Adrenal gland (tissue), 19 donors: ENCODE measurements at places on chromosomes 6 and 20.

GRCh38 chr6:2782356-2782708 is 17.1 kb downstream of the WRNIP1 start:
- H3K36me3 ChIP-seq = no peaks in the 10 kb centered on the region
- H3K4me3 ChIP-seq = no peak overlapping the region
- H3K27ac ChIP-seq = no peak overlapping the region
- H3K4me1 ChIP-seq = no peaks in the 10 kb centered on the region

DNA sequence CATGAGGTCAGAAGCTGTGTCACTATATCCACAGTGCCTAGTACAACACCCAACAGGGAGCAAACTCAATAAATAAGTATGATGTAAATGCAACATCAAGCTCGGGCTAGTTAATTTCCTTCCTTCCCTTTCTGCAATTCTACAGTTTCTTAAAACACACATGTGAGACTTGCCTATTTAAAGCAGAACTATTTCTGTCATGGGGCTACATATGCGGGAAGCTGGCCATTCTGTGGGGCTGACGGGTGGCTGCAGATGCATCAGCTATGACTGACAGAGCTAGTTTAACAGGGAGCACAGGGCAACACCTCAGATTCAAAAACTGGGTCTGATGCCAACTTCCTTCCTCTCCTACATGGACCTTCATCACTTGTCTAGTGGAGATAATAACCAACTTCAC is 118.1 kb upstream of the ENPP5 start:
- H3K36me3 ChIP-seq = no peaks in the 10 kb centered on the region
- no peak overlapping the region for H3K4me3 ChIP-seq
- H3K27ac ChIP-seq = no peak overlapping the region
- H3K4me1 ChIP-seq = peaks cover 17% of the 10 kb centered on the region
- DNase-seq = no peak
- H3K27me3 ChIP-seq = no peaks in the 10 kb centered on the region

DNA sequence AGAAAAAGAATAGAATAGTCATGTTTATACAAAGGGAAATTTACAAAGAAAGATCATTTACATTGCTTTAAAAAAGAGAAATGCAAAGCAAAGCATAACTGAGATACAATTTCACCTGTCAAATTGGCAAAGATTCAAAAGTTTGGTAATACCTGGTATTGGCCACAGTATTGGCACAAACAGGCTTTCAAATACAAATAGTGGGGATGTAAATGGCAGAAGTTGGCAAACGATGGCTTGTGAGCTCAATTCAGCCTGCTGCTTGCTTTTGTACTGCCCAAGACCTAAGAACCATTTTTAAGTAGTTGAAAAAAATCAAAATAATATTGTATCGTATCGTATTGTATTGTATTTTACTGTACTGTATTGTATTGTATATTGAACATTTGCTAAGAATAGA is 194.5 kb upstream of the JAG1 start:
- no peaks in the 10 kb centered on the region for H3K36me3 ChIP-seq
- no peak overlapping the region for H3K4me3 ChIP-seq
- H3K27ac ChIP-seq = no peak overlapping the region

DNA sequence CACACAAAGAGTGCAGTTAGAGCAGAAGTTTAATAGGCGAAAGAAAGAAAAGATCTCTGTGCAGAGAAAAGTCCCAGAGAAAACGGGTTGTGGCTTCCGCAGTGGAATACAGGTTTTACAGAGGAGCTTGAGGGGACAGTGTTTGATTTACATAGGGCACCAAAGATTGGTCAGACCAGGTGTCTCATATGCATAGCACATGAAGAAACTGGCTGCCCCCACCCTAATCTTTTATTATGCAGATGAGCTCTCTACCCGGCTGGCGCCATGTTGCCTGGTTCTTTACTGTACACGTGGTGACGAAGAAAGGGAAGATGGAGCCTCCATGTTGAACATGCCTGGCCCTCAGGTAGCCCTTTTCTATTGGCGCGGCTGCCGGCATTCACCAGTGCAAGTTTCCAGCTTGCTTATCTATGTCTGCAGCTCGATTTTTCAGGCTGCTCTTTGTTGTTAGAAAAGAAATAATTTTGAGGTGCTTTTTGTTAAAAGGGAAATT is 47.4 kb downstream of the SLC35B3 start:
- DNase-seq = no peak
- H3K36me3 ChIP-seq = no peaks in the 10 kb centered on the region
- no peaks in the 10 kb centered on the region for H3K27me3 ChIP-seq
- H3K4me1 ChIP-seq = no peaks in the 10 kb centered on the region
- no peak overlapping the region for H3K4me3 ChIP-seq
- H3K27ac ChIP-seq = no peak overlapping the region

- DNase-seq = no peak
- no peaks in the 10 kb centered on the region for H3K4me1 ChIP-seq
- no peaks in the 10 kb centered on the region for H3K36me3 ChIP-seq
- no peak overlapping the region for H3K27ac ChIP-seq
- no peaks in the 10 kb centered on the region for H3K27me3 ChIP-seq
- H3K4me3 ChIP-seq = no peak overlapping the region
These were observed 58.6 kb downstream of the FOXA2 start for GRCh38 chr20:22525821-22526220.

- no peaks in the 10 kb centered on the region for H3K4me1 ChIP-seq
- H3K4me3 ChIP-seq = no peak overlapping the region
- no peaks in the 10 kb centered on the region for H3K36me3 ChIP-seq
These were observed 569.1 kb upstream of the ID4 start for GRCh38 chr6:19268117-19268516.

DNA sequence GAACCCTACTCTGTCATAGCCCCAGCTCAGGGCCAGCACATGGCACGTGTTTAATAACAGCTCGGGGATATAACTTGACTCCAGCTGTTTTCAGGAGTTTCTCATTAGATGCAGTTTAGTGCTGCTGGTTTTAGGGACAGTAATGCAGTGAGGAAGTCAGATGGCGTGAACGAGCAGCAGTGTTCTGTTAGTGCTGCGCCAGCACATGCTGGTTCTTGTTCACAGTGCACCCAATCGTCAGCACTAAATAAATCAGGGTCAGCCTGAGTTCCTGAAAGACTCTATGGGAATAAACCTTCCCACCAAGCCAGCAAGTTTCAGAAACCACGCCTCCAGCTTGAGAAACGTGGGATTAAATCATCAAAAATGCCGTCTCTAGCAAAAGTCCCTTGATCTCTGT is 235.9 kb upstream of the SUPT3H start:
- no peaks in the 10 kb centered on the region for H3K36me3 ChIP-seq
- H3K27ac ChIP-seq = no peak overlapping the region
- peak; percentile 77 for DNase-seq
- H3K4me3 ChIP-seq = no peak overlapping the region
- H3K4me1 ChIP-seq = no peaks in the 10 kb centered on the region
